ENCODE measurements at places on chromosomes 2 and 18. TPM values are rescaled to one million over a fixed set of nuclear protein-coding genes. Genes with fewer than 3 reads are reported as not detected.

DNA sequence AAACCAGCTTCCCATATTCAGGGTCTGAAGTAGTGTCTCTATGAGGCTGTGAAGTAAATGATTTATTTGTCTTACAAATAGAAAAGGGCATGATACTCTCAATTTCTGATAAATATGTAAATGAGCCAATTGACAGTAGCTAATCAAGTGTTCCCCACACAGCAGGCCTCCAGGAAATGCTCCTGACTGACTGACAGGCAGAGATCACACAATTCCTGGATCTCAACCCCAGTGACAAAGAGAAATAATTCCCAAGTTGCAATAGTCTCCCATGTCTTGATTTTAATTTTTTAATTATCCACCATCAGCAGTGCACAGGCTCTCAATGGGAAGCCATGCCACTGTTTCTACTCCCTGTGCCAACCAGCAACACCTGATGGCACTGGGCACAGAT is 390.4 kb downstream of the SOX11 start:
- H3K4me3 ChIP-seq, result no peak overlapping the region
- no peak for DNase-seq
- H3K27ac ChIP-seq, result no peak overlapping the region
- H3K36me3 ChIP-seq, result no peaks in the 10 kb centered on the region
- H3K27me3 ChIP-seq, result no peaks in the 10 kb centered on the region

- H3K27ac ChIP-seq, result no peak overlapping the region
- no peaks in the 10 kb centered on the region for H3K27me3 ChIP-seq
- no peaks in the 10 kb centered on the region for H3K36me3 ChIP-seq
Measured at GRCh38 chr2:54878182-54878581, 154.7 kb downstream of the EML6 start.

- no peak overlapping the region for H3K27ac ChIP-seq
- H3K4me3 ChIP-seq, result no peak overlapping the region
- DNase-seq, result no peak
- H3K36me3 ChIP-seq, result no peaks in the 10 kb centered on the region
- H3K4me1 ChIP-seq, result no peaks in the 10 kb centered on the region
Measured at GRCh38 chr2:201580486-201580885, 62.8 kb downstream of the TMEM237 start.

DNA sequence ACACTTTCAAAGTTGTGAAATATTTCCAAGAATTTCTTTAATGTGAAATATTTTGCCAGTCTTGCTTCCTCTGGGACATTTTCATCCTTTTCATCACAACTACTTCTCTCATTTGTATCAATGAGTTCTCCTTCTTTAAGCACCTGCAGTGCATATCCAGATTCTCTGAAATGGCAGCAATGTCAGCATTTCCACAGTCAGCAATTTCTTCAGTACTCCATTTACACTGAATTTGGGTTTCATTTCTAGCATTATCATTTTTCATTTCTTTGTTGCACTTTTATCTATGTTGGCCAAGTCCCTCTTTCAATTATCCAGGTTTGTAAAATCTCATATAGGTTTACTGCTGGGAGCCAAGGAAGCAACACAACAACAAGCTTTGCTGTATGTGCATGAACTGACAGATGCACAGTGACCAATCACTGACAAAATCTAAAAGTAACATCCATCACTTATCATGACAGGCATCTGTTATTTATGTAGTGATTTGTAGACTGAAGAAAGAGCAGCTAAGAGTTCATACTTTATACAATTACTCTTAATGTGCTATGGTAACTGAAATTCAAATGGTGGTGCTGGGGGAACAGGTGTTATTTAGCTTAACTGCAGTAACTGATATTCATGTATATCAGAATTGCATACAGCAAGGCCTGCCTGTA is 43.9 kb downstream of the SS18 start:
- peaks cover 16% of the 10 kb centered on the region for H3K36me3 ChIP-seq
- H3K27ac ChIP-seq, result no peak overlapping the region
- DNase-seq, result no peak
- H3K27me3 ChIP-seq, result no peaks in the 10 kb centered on the region
- no peaks in the 10 kb centered on the region for H3K4me1 ChIP-seq

- H3K4me3 ChIP-seq, result no peak overlapping the region
- no peaks in the 10 kb centered on the region for H3K36me3 ChIP-seq
- peak; percentile 15 for DNase-seq
- no peaks in the 10 kb centered on the region for H3K4me1 ChIP-seq
Measured at GRCh38 chr18:21897811-21898210, 157.2 kb downstream of the MIB1 start.

- DNase-seq, result no peak
- no peaks in the 10 kb centered on the region for H3K27me3 ChIP-seq
- H3K27ac ChIP-seq, result no peak overlapping the region
Measured at GRCh38 chr2:168459256-168459655, 3.2 kb downstream of the CERS6 start.

- peaks cover 5% of the 10 kb centered on the region for H3K4me1 ChIP-seq
- H3K27ac ChIP-seq, result peak overlapping the region; percentile 69
- H3K27me3 ChIP-seq, result no peaks in the 10 kb centered on the region
- no peak overlapping the region for H3K4me3 ChIP-seq
Measured at GRCh38 chr18:23884681-23885375, 129.7 kb upstream of the TTC39C start.

DNA sequence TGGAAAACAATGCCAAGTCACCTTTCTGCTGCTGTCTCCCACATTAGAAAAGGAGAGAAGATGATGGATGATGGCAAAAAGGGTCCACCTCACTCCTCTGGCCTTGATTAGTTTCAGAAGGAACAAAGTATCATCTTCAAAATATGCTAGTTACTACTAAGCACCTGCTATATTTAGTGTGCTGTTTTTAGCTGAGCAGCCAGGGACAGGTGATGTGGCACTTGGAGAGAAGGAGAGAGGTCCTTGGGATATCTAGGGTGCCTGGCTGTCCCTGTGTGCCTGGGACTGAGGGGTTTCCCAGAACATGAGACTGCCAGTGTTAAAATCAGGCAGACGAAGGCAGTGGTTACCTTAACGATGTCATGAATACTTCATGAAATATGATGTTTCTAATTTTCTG is 235.5 kb upstream of the NT5C1B start:
- H3K27ac ChIP-seq, result no peak overlapping the region
- no peaks in the 10 kb centered on the region for H3K4me1 ChIP-seq
- no peak for DNase-seq
- no peaks in the 10 kb centered on the region for H3K36me3 ChIP-seq

- H3K27ac ChIP-seq, result no peak overlapping the region
- no peaks in the 10 kb centered on the region for H3K27me3 ChIP-seq
- peak; percentile 17 for DNase-seq
- peaks cover 2% of the 10 kb centered on the region for H3K4me1 ChIP-seq
- H3K4me3 ChIP-seq, result peak overlapping the region; percentile 40
Measured at GRCh38 chr2:40488927-40489677, 37.2 kb upstream of the SLC8A1 start.

Gene ANKRD30B
- not detected for total RNA-seq
